ENCODE measurements at places on chromosomes 7 and 10.

DNA sequence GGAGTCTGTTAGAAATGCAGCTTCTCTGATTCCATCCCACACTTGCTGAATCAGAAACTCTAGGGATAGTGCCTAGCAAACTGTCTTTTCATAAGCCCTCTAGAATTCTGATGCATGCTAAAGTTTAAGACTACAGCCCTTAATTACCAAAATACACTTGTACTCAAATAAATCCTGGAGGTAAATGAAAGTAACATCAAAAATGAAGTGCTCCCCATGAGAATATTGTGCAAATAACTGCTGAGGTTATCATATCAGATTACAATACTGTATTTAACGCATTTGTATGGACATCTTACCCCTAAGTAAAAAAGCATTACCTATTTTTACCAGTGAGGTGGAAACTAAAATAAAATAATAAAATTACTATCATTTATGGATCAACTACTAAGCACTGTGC is 104.7 kb downstream of the CHCHD3 start:
- DNase-seq, result no peak

- no peak for DNase-seq
These were observed 91.1 kb upstream of the DDC start for GRCh38 chr7:50656141-50656895.

- no peak for DNase-seq
These were observed 715.9 kb upstream of the LRRN3 start for GRCh38 chr7:110375068-110375467.

DNA sequence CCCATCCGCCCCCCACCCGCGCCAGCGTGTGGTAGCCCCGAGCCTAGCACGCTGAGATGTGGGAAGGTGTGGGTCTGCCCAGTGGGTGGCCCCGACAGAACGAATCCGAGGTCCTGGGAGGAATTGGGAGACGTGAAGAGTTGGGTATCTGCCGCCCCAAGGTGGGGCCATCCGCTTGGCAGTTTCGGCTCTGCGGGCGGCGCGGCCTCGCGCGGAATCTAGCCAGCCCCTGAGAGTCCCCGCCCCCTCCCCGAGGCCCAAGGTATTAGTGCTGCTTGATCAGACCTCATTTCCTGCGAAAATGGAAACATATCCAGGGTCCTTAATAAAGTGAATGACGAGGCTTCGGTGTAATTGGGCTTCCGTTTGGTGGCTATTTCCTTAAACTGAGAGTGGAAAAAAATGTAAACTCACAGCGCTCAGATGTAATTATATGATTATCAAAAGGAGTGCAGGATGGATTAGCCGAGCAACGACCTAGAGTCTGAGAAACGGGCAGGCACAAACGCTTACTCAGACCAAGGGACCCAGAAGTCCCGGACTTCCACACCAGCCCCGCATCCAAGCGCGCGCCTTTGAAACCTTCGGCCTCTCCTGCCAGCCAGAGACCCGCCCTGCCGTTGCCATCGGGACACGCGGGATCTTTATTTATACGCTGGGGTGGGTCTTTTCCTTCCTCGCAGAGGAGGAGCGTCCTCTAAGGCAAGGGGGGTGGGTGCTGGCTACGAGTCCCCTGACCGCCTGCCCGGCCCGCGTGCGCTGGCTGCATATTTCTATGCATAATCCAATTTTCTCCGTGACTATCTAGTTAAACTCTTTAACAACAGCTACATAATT is 12.8 kb downstream of the LBX1 start:
- DNase-seq, result no peak

Data from fibroblast of lung (primary cell).